Common myeloid progenitor, CD34-positive (primary cell): ENCODE measurements at places on chromosomes 3 and 15.

GRCh38 chr3:135137296-135137695 lies 342.2 kb downstream of the EPHB1 start:
- H3K27me3 ChIP-seq: no peaks in the 10 kb centered on the region
- H3K4me1 ChIP-seq: no peaks in the 10 kb centered on the region
- no peak for DNase-seq
- no peak overlapping the region for H3K4me3 ChIP-seq
- no peaks in the 10 kb centered on the region for H3K36me3 ChIP-seq

GRCh38 chr3:185342459-185343174 lies 20.3 kb upstream of the MAP3K13 start:
- no peaks in the 10 kb centered on the region for H3K27me3 ChIP-seq
- peaks cover 7% of the 10 kb centered on the region for H3K4me1 ChIP-seq
- peak; percentile 37 for DNase-seq
- no peak overlapping the region for H3K27ac ChIP-seq
- H3K4me3 ChIP-seq: no peak overlapping the region

DNA sequence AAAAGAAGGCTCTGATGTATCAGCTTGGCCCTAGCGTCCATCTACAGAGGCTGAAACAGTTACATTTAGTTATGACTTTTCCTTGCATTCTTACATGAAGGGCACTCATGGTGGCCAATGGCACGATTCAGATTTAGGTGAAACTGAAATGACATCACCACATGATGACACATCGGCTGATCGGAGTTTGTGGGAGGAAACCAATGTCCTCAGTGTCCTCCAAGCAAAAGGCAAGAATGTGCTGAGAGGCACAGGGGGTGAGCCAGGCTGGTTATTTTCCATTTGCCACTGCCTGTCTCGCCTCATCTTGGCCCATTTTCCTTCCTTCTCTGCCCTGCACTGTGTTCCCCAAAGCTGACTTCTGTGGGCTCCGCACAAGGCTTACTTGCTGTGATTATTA lies 34.4 kb downstream of the TARS3 start:
- H3K27ac ChIP-seq: no peak overlapping the region
- no peak for DNase-seq
- H3K4me3 ChIP-seq: no peak overlapping the region

DNA sequence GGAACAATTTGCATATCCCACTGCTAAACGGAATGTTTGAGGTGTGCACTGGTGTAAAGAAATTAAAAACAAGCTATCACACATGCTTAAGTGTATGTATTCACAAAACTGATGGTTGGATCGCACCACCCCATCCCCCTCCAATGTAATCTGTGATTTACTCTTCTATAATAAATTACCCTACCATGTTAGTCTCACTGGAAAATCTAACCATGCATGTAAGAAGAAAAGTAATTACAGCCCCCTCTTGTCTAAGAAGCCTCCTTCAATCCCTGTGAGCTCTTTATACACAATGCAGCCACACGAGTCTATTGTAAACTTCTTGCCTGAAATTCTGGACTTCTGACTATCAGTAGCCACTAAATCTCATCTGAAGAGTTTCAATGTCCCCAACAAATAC lies 173.6 kb downstream of the ZBTB20 start:
- H3K27ac ChIP-seq: no peak overlapping the region
- no peaks in the 10 kb centered on the region for H3K36me3 ChIP-seq
- H3K4me1 ChIP-seq: no peaks in the 10 kb centered on the region

- H3K4me3 ChIP-seq: no peak overlapping the region
- H3K36me3 ChIP-seq: peaks cover 23% of the 10 kb centered on the region
- H3K4me1 ChIP-seq: peaks cover 5% of the 10 kb centered on the region
- H3K27ac ChIP-seq: no peak overlapping the region
- no peak for DNase-seq
- no peaks in the 10 kb centered on the region for H3K27me3 ChIP-seq
Measured at GRCh38 chr15:49247556-49248110, 77.6 kb downstream of the GALK2 start.

DNA sequence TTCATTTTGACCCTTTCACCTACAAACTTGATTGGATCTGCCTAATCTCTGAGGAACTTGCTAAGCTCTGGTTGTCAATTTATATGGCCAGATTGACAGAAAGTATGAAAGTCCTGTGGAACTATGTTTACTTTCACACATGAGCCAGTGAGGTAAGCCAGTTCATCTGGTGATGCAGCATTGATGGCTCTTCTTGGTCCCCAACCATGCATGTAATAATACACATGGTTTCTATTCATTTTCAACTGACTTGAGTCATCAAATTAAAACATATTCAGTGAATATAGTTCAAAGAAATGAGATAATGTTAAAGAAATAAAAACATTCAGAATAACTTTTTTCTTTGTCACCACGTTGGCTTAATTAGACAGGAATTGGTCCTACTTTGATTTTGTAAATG lies 336.1 kb upstream of the THBS1 start:
- H3K27me3 ChIP-seq: no peaks in the 10 kb centered on the region
- no peak overlapping the region for H3K4me3 ChIP-seq
- H3K36me3 ChIP-seq: no peaks in the 10 kb centered on the region

- no peak overlapping the region for H3K4me3 ChIP-seq
- DNase-seq: peak; percentile 82
- peaks cover 66% of the 10 kb centered on the region for H3K27me3 ChIP-seq
- no peaks in the 10 kb centered on the region for H3K4me1 ChIP-seq
- H3K36me3 ChIP-seq: no peaks in the 10 kb centered on the region
Measured at GRCh38 chr3:77038468-77038929, 1.4 kb upstream of the ROBO2 start.

DNA sequence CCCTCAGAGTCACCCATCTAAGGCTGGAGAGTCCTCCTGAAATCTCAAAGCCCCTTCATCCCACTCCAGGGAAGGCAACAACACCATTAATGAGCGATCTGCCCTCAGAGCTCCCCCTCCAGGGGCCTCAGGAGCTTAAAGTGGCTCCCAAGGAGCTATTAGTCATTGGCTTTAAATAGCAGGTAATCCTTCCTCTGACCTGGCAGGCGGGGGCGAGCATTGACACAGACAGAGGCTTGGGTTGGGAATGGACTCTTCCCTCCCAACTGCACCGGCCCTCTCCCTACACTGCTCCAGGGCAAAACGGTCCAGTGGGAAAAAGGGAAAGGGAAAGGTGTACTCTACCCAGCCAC lies 1.4 kb downstream of the MFGE8 start:
- no peak overlapping the region for H3K27ac ChIP-seq
- H3K36me3 ChIP-seq: peaks cover 22% of the 10 kb centered on the region
- peaks cover 23% of the 10 kb centered on the region for H3K4me1 ChIP-seq
- no peaks in the 10 kb centered on the region for H3K27me3 ChIP-seq
- DNase-seq: no peak
- no peak overlapping the region for H3K4me3 ChIP-seq

GRCh38 chr3:181886676-181887075 lies 175.0 kb downstream of the SOX2 start:
- H3K36me3 ChIP-seq: no peaks in the 10 kb centered on the region
- no peak for DNase-seq
- H3K27me3 ChIP-seq: peaks cover 4% of the 10 kb centered on the region
- no peaks in the 10 kb centered on the region for H3K4me1 ChIP-seq

- H3K4me1 ChIP-seq: peaks cover 35% of the 10 kb centered on the region
- no peaks in the 10 kb centered on the region for H3K27me3 ChIP-seq
- H3K36me3 ChIP-seq: no peaks in the 10 kb centered on the region
- no peak overlapping the region for H3K27ac ChIP-seq
- H3K4me3 ChIP-seq: no peak overlapping the region
Measured at GRCh38 chr3:184465883-184466412, 86.1 kb downstream of the CHRD start.

- H3K36me3 ChIP-seq: no peaks in the 10 kb centered on the region
- no peaks in the 10 kb centered on the region for H3K4me1 ChIP-seq
- DNase-seq: no peak
- no peaks in the 10 kb centered on the region for H3K27me3 ChIP-seq
- no peak overlapping the region for H3K27ac ChIP-seq
Measured at GRCh38 chr3:45208586-45208985, 17.5 kb downstream of the TMEM158 start.

DNA sequence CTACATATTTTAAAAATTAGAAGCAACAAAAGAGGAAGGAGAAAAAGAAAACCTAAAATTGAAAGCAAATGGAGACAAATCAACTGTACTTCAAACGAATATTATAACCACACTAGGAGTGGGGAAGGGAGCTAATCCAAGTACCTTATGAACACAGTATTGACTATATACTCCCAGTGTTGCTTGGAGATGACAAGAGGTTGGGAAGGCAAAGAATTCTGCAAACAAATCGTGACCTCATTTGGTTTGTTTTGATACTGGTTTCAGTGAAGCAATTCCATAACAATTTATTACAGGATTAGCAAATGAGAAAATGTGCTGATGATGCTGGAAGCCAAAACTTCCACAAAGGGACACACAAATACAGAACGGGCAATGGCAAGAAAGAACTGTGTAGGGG lies 268.1 kb downstream of the ULK4 start:
- no peak overlapping the region for H3K27ac ChIP-seq
- H3K27me3 ChIP-seq: no peaks in the 10 kb centered on the region
- no peak for DNase-seq
- H3K36me3 ChIP-seq: no peaks in the 10 kb centered on the region
- peaks cover 9% of the 10 kb centered on the region for H3K4me1 ChIP-seq

DNA sequence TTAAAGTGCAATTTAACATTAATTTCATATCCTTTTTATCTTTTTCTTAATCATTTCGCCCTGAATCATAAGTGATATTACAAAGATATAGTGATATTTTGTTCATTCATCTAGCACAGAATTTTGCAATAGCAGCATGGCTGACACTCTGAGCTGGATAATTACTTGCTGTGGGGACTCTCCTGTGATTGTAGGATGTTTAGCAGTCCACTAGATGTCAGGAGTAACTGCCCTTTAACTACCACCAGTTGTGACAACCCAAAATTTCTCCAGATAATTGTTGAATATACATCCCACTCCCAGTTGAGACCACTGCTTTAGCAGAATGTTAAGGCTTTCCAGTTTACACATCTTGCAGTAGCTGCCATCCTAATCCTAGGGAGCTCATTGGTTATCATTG lies 196.8 kb upstream of the MBNL1 start:
- H3K4me1 ChIP-seq: no peaks in the 10 kb centered on the region
- no peak overlapping the region for H3K27ac ChIP-seq
- peak; percentile 78 for DNase-seq
- no peak overlapping the region for H3K4me3 ChIP-seq
- H3K27me3 ChIP-seq: no peaks in the 10 kb centered on the region

DNA sequence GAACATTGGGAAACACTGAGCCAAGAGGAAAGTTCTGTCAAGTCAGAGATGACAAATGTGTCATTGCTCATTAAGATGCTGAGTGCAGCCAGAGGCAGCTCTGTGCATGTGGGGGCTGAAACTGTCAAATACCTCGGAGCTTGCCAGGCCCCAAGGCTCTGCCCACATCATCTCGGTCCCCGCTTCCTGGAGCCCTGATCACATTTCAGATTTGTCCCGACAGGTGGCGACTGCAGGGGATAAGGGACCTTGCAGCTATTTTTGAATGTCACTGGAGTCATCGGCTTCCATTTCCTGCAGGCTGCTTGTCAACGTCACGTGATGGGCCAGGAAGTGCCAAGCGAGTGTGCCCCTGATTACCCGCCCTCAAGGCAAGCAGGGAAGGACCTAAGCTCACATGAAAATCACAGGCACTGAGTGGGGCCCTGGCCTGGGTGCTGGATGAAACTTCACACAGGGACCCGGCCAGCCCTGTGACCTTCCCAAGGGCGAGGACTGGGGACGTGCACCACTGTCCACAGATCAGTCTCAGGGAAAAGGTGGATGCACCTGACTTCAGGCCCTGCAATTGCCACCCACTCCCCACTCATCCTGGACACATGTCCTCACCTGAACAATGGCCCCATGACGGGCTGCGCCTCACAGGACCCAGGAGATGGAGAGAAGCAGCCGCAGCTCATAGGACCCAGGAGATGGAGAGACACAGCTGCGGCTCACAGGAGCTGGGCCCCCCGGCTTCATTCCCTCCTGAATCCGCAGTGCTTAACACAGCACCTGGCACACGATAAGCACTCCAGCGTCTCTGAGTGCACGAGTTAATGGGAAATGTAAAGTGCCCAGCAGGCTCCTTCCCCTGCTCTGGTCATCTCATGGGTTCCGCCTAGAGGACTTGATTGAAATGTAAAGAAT lies 73.4 kb downstream of the NUP210 start:
- peaks cover 64% of the 10 kb centered on the region for H3K36me3 ChIP-seq
- peak overlapping the region; percentile 14 for H3K27ac ChIP-seq
- DNase-seq: peak; percentile 84
- H3K4me3 ChIP-seq: no peak overlapping the region
- H3K27me3 ChIP-seq: no peaks in the 10 kb centered on the region

- peaks cover 37% of the 10 kb centered on the region for H3K4me1 ChIP-seq
- H3K27ac ChIP-seq: no peak overlapping the region
- no peak overlapping the region for H3K4me3 ChIP-seq
- peak; percentile 90 for DNase-seq
Measured at GRCh38 chr3:56874269-56874668, 72.5 kb upstream of the ARHGEF3 start.

- H3K36me3 ChIP-seq: no peaks in the 10 kb centered on the region
- H3K27ac ChIP-seq: no peak overlapping the region
- no peak overlapping the region for H3K4me3 ChIP-seq
- DNase-seq: no peak
- H3K27me3 ChIP-seq: no peaks in the 10 kb centered on the region
Measured at GRCh38 chr15:68318931-68319909, 41.7 kb downstream of the FEM1B start.

DNA sequence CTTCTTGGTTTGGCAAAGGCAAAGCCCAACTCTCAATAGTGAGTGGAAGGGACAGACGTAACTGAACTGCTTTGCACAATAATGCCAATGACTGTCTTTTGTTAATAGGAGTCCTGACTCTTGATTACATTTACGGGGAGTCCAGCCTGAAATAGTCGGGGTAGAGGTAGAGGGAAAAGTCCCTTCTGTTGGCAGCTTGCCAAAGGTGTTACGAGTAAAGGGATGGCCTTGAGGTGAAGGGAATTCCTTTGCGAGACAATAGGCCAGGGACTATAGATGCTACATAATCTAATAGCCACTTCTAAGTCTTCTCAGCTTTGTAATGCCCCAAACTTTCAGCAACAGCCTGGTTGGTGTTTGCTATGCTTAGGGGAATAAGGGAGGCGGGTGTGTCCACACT lies 2.2 kb upstream of the SENP2 start:
- DNase-seq: no peak
- no peaks in the 10 kb centered on the region for H3K27me3 ChIP-seq
- no peak overlapping the region for H3K4me3 ChIP-seq
- H3K36me3 ChIP-seq: no peaks in the 10 kb centered on the region
- no peak overlapping the region for H3K27ac ChIP-seq
